ENCODE measurements at places on chromosomes 5 and 9. TPM values are rescaled to one million over a fixed set of nuclear protein-coding genes. Genes with fewer than 3 reads are reported as not detected.

NREP gene
- 19.3 TPM for total RNA-seq

DNA sequence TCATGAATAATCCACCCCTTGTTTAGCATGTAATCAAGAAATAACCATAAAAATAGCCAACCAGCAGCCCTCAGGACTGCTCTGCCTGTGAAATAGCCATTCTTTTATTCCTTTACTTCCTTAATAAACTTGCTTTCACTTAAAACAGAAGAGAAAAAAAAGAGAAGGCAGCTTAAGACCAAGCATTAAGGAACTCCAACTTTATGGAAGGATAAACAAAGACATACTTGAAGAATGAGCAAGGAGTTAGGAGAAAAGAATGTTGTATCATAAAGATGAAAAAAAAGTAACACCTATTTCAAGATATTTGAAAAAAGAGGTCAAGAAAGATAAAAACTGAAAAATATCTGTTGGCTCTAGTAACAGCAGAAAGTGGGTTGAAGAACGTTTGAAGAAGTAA is 107.6 kb downstream of the RNF180 start:
- H3K27me3 ChIP-seq: peaks cover 1% of the 10 kb centered on the region
- H3K36me3 ChIP-seq: no peaks in the 10 kb centered on the region
- no peak overlapping the region for H3K4me3 ChIP-seq
- DNase-seq: no peak
- no peak overlapping the region for H3K27ac ChIP-seq
- no peaks in the 10 kb centered on the region for H3K4me1 ChIP-seq

- peaks cover 14% of the 10 kb centered on the region for H3K4me1 ChIP-seq
- no peak for DNase-seq
- H3K27me3 ChIP-seq: no peaks in the 10 kb centered on the region
- no peaks in the 10 kb centered on the region for H3K36me3 ChIP-seq
Measured at GRCh38 chr5:115555084-115555633, 10.6 kb upstream of the FEM1C start.

PCSK1 gene
- not detected for total RNA-seq

DNA sequence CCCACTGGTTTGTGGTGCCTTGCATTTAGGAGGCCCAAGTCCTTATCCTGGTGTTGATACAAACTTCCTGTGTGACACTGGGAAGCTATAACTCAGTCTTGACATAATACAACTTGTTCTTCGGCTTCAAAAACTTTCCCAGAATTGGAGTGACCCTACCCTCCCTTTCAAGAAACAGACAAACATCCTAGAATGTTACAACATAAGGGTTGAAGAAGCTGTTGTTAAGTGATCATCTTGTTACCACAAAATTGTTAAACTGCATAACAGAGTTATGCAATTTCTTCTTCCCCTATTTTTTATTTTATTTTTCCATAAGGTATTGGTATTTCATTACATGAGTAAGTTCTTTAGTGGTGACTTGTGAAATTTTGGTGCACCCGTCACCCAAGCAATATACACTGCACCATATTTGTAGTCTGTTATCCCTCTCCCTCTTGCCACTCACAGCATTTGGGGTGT is 21.3 kb downstream of the TLR4 start:
- DNase-seq: no peak
- H3K36me3 ChIP-seq: no peaks in the 10 kb centered on the region
- H3K4me3 ChIP-seq: no peak overlapping the region

DNA sequence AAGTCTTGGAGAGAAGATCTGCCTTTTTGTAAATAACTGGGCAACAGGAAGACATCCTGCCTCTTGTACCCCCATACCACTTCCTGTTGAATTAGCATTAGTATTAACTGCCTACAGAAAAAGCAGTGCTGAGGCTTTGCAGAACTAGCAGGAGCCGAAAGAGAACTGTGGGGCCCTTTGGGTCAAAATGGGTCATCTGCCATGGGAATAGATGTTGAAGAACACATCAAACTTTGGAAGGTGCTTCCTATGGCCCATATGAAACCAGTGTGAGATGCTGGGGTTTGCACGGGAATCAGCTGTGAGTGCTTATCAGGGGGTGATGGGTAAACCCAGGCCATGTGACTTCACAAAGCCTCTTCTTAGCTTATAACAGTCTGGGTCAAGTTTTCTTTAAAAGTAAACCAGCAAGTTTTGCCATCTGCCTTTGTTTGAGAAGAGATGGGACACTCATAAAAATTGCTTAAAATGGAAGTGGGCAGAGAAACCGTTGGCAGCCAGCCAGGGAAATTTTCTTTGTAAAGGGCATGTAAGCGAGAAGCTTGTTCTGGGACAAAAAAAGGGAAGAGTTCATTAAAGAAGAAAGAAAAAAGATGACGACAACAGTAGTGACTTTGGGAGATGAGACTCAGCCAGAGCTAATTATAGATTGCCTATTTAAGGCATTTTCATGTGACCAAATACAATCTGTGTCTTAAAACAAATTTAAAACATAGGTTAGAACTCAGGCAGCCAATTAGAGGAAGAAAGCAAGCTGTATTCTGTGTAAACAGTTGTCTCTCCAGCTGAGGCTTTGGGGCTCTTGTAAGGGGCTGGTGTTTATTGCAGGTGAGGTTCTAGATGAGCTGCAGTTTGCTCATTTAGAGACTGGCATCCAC is 4.4 kb downstream of the SLC25A25 start:
- DNase-seq: peak; percentile 81
- H3K36me3 ChIP-seq: peaks cover 13% of the 10 kb centered on the region
- no peaks in the 10 kb centered on the region for H3K27me3 ChIP-seq

DNA sequence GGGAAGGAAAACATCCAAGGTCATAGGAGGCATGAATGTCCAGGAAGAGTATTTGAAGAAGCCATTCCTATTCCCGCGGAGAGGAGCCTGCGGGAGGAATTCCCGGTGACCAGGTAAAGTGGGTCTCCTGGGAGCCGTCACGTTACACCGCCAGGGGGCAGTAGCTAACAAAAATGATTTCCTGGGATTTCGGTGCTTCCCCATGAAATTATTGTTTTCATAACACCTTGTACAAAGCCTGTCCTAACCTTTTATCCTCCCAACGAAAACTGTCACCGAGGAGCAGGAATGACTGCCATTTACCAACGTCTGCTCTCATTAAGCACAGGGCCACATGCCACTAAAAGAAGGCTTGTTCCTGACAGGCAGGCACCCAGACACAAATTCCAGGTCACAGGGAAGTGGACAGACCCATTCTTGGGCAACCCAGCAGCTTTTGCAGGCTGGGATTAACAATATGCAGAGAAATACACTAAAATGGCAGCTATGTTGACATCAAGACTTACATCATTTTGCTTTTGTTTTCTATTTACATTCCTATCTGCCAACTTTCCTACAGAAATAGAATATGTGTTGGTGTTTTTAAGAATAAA is 41.2 kb upstream of the CTSL start:
- H3K36me3 ChIP-seq: no peaks in the 10 kb centered on the region
- H3K4me1 ChIP-seq: peaks cover 24% of the 10 kb centered on the region
- no peak for DNase-seq
- H3K27ac ChIP-seq: no peak overlapping the region
- no peaks in the 10 kb centered on the region for H3K27me3 ChIP-seq

DNA sequence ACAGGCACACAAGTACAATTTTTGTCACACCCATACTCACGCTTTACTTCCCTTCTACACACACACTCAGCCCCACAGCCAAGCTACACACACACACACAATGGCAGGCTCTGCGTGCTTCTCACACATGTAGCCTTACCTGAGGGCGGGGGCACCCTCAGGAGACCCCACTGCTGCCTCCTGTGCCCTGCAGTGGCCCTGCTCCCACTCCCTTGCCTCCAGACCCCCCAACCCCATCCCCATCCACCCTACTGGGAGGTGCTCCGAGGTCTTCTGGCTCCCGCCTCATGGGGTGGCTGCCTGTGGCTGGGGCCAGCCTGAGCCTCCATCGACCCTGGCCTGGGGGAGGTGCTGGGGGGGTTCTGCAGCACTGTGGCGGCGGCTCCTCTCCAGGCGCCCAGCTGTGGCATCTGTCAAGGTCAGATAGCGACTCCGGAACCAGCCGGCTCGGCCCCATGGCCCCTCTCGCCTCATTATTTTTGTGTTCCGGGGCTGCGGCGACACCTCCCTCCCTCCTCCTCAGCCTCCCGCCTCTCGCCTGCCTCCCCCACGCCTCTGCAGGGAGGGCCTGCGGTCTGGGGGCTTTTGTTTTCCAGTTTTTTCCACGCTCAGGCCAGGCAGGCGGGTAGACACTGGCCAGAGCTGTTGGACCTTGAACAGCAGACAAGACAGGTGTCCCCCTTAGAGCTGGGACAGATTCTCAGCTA is 21.7 kb downstream of the CXXC5 start:
- peaks cover 27% of the 10 kb centered on the region for H3K4me1 ChIP-seq
- H3K27ac ChIP-seq: peak overlapping the region; percentile 43
- DNase-seq: peak; percentile 36
- H3K36me3 ChIP-seq: no peaks in the 10 kb centered on the region
- H3K4me3 ChIP-seq: peak overlapping the region; percentile 62

DNA sequence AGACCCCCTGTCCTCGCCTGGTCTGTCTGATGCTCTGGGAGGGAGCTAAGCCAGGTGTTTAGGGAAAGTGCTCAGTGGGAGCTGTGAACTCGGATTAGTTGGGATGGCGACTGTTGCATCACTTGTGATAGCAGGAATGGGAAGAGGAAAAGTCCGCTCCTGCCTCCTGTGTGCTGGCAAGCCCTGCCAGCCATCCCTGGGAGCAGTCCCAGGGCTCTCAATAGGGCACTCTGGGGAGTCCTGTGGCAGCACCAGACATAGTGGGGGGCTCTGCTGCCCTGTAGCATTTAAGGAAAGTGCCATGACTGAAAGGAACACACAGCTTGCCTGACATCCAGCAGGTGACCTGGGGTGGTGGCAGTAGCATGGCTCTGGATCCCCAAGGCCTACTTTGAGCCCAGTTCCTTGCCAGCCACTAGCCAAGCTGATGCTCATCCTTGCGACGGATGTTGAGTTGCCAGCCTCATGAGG is 81.5 kb downstream of the AMBP start:
- no peaks in the 10 kb centered on the region for H3K27me3 ChIP-seq
- DNase-seq: no peak
- no peaks in the 10 kb centered on the region for H3K36me3 ChIP-seq

GRCh38 chr5:131848662-131849061 is 51.8 kb upstream of the FNIP1 start:
- H3K4me1 ChIP-seq: peaks cover 2% of the 10 kb centered on the region
- no peak for DNase-seq
- H3K27ac ChIP-seq: no peak overlapping the region
- no peak overlapping the region for H3K4me3 ChIP-seq

GRCh38 chr5:151238303-151238741 is 14.4 kb upstream of the CCDC69 start:
- H3K27ac ChIP-seq: no peak overlapping the region
- DNase-seq: no peak
- H3K4me3 ChIP-seq: no peak overlapping the region
- H3K36me3 ChIP-seq: no peaks in the 10 kb centered on the region
- H3K4me1 ChIP-seq: peaks cover 24% of the 10 kb centered on the region
- H3K27me3 ChIP-seq: no peaks in the 10 kb centered on the region

DNA sequence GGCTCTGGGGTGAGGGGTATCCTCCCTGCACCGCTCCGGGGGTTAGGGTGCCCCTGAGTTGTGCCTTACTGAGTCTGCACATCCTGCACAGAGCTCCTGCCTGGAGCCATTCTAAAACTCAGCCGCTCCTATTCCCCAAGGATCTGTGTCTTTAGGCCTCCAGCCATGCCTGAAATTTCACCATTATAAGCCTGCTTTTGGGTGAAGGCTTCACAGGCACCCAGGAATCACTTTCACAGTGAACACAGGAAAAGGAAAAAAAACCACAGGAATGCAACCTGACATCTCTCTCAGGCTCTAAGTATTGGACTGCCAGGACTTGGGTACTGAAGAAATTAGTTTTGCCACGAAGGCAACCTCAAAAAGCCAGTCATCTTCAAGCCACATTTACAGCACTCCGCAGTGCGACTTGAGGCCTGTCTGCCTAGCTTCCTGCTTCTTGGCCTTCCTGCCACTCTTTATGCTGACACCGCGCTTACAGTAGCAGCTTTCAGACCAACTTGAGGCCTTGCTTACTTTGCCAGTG is 30.9 kb downstream of the GALNT10 start:
- peak; percentile 75 for DNase-seq
- H3K4me3 ChIP-seq: peak overlapping the region; percentile 19
- H3K36me3 ChIP-seq: peaks cover 33% of the 10 kb centered on the region

DNA sequence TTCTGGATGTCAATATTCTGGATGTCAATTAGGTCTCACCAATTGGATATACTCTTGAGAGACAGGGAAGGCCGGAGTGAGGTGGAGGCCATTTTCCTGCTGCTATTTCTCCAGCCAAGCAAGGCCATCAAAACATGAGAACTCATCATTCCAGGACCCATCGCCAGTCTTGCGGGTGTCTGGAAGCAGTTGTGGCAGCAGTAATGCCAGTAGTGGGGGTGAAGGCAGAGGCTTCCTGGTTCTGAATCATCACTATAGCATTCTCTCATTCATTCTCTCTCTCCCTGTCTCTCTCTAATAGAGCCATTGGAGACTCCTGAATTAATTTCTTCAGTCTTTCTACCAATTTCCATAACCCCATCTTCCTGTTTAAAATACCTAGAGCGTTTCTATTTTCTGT is 71.8 kb downstream of the EGFLAM start:
- no peak overlapping the region for H3K4me3 ChIP-seq
- DNase-seq: no peak
- H3K27me3 ChIP-seq: no peaks in the 10 kb centered on the region

MZB1 gene
- 9.8 TPM for total RNA-seq

SLC6A18 gene
- total RNA-seq: not detected

GRIN1 gene
- not detected for total RNA-seq

DNA sequence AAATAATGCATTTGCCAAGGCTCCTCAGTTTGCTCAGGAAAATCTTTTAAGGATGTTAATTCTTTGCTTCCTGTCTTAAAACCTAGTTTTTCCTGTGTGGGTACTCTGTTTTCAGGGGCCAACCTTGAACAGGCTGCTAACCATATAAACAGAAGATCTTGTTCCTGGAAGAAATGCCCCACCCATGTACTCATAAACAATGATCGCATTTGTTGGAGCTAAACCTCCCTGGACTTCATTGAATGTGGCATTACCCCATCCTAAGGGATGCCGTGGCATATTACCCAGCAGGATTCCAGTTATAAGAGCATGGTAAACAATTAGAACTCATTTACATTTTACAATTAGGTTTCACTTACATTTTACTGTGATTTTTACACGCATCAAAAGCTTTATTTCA is 436.0 kb downstream of the ZNF608 start:
- no peaks in the 10 kb centered on the region for H3K36me3 ChIP-seq
- H3K27ac ChIP-seq: no peak overlapping the region
- no peak overlapping the region for H3K4me3 ChIP-seq
- H3K4me1 ChIP-seq: no peaks in the 10 kb centered on the region
- no peak for DNase-seq
- H3K27me3 ChIP-seq: no peaks in the 10 kb centered on the region

CARTPT gene
- not detected for total RNA-seq

DNA sequence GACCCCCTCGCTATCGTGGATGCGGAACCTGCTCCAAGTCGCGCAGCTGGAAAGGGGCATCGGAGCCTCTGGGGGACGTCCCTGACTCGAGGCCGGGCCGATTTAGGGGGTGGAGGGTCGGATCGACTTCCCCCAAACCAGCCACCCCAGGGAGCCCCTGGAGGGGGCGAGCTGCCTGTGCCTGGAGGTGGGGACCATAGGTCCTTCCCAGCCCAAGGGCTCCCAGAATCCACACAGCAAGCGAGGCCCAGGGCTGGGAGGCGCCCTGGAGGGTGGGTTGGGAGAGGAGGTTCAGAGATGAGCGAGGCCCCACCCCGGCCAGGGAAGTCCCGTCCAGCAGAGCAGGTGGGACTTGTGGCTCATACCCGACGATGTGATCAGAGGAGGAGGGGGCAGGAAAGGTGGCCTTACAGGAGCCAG is 147.6 kb downstream of the GAPVD1 start:
- H3K4me1 ChIP-seq: peaks cover 13% of the 10 kb centered on the region
- no peak overlapping the region for H3K4me3 ChIP-seq
- H3K27ac ChIP-seq: no peak overlapping the region
- H3K27me3 ChIP-seq: peaks cover 27% of the 10 kb centered on the region

All from activated CD4-positive, alpha-beta T cell treated with anti-CD3 and anti-CD28 coated beads for 36 hours (primary cell).